ENCODE measurements at places on chromosomes 7 and 10.
A peak's percentile ranks its signal among the peaks of the same experiment; 100 is the strongest.

DNA sequence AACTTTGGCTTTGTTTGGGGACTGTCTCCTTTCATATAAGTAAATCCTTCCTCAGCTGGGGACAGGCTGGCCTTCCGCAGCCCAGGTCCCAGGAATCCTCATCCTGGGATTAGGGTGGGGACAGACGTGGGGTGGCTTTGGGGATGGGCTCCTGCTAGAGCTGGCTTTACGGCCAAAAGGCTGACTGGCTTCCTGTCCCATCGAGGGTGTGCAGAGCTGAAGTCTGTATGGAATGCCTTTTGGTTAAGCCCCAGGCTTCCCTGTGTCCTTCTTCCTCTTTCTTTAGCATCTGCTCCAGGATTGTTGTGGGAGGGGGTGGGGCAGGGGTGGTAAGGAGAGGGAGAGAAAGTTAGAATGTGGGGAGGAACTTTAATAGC, 59.4 kb upstream of the AQP1 start:
- no peak for DNase-seq

GRCh38 chr10:78565841-78566240, 502.9 kb upstream of the ZMIZ1 start:
- no peak for DNase-seq

DNA sequence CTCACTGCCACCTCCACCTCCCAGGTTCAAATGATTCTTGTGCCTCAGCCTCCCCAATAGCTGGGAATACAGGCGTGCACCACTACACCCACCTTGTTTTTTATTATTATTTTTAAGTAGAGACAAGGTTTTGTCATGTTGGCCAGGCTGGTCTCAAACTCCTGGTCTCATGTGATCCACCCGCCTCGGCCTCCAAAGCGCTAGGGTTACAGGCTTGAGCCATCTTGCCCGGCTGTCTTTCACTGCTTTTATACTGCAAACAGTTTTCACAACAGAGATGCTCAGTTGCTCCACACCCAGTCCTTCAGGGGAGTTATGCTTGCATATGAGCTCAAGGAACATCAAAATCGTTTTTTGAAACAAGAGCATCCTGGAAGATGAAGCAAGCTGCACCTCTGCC, 1.3 kb upstream of the PRR15 start:
- DNase-seq = no peak

DNA sequence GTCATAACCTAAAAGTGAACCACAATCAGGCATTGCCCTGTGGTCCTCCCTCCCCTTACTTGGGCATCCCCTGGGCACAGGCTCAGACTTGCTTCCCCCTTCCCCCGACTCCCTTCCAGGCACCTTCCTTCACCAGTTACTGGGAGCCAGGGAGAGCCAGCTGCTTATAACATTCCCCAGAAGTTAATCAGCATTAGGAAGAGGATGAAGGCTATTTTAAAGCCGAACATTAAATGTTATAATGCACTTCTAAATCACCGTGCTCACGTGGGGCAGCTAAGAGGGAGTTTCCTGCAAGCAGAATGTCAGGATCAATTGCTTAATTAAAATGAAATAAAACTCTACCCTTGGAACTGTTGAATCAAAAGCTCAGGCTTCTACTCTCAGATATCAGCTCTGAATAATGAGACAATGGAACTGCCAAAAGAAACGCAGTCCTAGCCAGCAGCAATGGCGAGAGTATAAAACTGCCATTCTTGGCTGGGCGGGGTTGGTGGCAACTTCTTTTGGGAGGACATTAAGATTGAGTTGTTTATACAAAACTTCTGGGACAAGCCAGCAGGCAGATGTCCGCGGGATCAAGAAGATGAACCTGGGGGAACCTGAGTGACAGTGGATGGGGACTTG, 169.5 kb downstream of the FANK1 start:
- DNase-seq = no peak

GRCh38 chr10:58477902-58478301, 34.8 kb upstream of the BICC1 start:
- no peak for DNase-seq

- no peak for DNase-seq
Measured at GRCh38 chr10:66852811-66853210, 73.0 kb upstream of the LRRTM3 start.

- DNase-seq = no peak
Measured at GRCh38 chr7:138030679-138031351, 28.9 kb upstream of the CREB3L2 start.

GRCh38 chr10:32341596-32341995, 5.4 kb downstream of the EPC1 start:
- DNase-seq = no peak

- DNase-seq = no peak
Measured at GRCh38 chr7:100384628-100385294, 11.5 kb downstream of the PILRA start.

- no peak for DNase-seq
Measured at GRCh38 chr10:129581827-129582411, 114.9 kb downstream of the MGMT start.

DNA sequence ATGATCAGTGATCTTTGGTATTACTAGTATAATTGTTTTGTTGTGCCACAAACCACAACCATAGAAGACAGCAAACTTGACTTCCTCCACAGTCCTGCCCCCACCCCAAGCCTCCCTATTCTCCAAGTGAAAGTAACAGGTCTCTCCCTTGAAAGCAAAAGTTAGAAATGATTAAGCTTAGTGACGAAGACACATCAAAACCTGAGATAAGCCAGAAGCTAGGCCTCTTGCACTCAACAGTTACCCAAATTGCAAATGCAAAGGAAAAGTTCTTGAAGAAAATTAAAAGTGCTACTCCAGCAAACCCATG, 7.5 kb downstream of the SAR1A start:
- DNase-seq = no peak

GRCh38 chr7:16801111-16801542, 3.7 kb downstream of the AGR2 start:
- DNase-seq = peak; percentile 50

DNA sequence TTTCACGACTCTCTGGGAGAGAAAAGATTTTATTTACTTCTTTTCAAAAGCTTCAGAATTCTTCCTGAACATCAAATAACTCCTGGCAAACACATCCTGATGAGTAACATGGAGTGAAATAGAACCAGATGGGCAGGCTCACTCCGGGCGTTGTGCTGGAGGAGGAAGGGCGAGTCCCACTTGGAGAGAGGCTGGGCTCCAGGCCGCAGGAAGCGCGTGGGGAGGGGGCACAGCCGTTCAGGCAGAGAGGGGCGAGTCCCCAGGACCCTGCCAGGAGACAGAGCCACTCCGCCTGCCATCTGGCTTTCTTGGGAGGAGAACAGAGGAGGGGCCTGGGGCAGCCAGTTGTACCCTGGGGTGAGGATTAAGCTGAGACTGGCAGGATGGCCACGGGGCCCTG, 265.9 kb upstream of the ZMIZ1 start:
- DNase-seq = no peak

DNA sequence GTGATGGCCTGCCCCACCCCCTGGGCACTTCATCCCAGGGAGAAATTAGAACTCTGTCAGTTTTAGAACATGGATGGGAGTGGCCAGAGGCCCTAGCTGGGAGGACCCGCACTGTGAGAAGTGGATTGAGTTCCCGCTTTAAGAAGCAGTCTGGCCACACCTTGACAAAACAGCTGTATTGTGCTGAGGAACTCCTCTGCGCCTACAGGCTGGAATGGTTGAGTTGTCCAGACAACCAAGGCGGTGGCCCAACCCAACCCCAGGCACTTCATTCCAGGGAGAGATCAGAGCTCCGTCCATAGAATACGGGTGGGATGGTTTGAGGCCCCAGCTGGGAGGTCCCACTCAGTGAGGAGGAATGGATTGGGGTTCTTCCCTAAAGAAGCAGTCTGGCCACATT, 196.0 kb downstream of the TMEM26 start:
- DNase-seq = no peak

DNA sequence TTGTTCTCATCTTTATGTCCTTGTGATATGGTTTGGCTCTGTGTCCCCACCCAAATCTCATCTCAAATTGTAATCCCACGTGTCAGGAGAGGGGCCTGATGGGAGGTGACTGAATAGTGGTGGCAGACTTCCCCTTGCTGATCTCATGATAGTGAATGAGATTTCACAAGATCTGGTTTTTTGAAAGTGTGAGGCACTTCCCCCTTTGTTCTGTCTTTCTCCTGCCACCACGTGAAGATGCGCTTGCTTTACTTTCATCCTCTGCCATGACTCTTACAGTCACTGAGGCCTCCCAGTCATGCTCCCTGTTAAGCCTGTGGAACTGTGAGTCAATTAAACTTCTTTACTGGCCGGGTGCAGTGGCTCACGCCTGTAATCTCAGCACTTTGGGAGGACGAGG, 161.0 kb downstream of the HERPUD2 start:
- no peak for DNase-seq

- DNase-seq = no peak
Measured at GRCh38 chr10:69685802-69686585, 55.9 kb downstream of the FAM241B start.

DNA sequence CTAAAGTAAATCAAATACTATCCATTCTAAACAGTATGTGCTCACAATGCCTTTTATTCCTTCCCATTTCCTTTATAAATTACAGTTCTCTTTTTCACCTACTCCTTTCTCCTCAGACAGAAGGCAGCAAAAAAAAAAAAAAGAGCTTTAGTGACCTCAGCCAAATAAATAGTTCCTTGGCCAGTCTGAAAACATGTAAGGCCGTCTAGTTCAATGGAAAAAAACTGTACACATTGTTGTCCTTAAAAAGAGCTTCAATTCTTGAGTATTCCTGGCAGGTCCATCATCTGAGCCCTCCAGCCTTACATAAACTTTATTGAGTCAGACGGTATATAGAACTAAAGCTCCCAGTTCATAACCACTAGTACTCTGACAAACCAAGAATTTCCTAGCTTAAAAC, 185.4 kb downstream of the CACNA2D1 start:
- DNase-seq = no peak

GRCh38 chr7:105835441-105835840, 41.0 kb downstream of the ATXN7L1 start:
- DNase-seq = no peak

GRCh38 chr10:80579849-80580637, 42.3 kb downstream of the SH2D4B start:
- DNase-seq = no peak

DNA sequence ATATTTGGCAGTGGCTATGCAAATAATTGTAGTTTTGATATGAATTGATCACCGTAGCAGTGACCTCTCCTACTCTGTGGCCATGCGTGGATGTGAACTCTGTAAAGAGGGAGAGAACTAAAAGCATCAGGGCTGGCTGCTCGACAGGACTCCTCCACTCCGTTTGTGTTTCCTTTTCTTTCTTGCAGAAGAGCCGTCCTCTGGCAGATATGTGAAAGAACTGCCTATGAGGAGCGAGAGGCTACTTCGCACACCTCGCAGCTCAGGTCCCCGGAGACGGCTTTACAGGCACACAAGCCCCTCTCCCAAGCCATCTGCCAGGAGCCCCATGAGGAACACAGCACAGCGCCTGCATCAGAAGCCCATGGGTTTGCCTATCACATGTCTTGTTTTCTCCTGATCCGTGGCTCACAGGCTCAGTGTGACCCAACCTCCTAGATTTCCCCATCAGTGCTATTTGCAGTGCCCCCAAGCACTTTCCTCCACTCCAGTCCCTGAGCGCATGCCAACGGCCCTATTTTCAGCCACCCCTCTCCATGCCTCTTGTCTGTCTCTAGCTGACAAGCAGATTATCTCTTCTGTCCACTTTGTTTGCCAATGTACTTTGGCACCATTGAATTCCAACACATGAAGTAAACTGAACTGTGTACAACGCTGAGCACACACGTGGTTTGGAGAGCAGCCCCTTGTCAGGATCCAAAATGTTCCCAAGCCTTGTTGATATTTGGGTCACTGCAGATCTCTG, 164.3 kb upstream of the AKR1E2 start:
- no peak for DNase-seq
